ENCODE measurements at places on chromosomes 1 and 21.

DNA sequence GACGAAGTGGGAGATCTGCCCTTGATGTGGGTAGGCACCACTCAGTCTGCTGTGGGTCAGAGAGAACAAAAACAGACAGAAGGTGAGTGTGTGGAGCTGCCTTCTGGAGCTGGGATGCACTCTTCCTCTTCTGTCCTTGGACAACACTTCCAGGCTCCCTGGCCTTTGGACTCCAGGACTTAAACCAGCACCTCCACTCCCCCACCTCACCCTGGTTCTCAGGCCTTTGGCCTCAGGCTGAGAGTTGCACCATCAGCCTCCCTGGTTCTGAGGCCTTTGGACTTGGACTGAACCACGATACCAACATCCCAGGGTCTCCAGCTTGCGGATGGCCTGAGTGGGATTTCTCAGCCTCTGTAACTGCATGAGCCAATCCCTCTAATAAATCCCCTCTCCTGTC, 68.1 kb upstream of the STUM start:
- no peak for DNase-seq

- DNase-seq, result no peak
These were observed 1.2 kb upstream of the ACOT11 start for GRCh38 chr1:54546651-54547401.

- no peak for DNase-seq
These were observed 6.9 kb downstream of the ADSS2 start for GRCh38 chr1:244444854-244445253.

- no peak for DNase-seq
These were observed 21.4 kb upstream of the PTPRC start for GRCh38 chr1:198617406-198617805.

GRCh38 chr1:156652131-156652991, 10.4 kb downstream of the BCAN start:
- no peak for DNase-seq

- DNase-seq, result no peak
These were observed 238.1 kb downstream of the KAZN start for GRCh38 chr1:14836426-14837140.

- no peak for DNase-seq
These were observed 31.5 kb downstream of the RHOU start for GRCh38 chr1:228766788-228767187.

DNA sequence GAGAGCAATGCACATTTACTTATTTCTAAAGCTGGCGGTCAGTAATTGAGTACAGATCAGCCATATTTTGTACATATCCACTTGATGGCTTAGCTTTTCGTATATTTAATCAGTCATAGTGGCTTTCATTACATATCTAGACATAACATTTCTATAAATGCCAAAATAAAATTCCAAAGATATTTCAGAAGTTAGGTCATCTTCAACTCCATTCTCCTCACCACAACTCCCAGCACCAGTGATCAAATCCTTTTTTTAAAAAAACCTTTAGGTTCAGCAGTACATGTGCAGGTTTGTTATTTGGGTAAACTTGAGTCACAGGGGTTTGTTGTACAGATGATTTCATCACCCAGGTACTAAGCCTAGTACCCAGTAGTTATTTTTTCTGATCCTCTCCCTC, 53.9 kb upstream of the GNG4 start:
- no peak for DNase-seq

GRCh38 chr1:3141836-3142235, 72.8 kb downstream of the PRDM16 start:
- DNase-seq, result no peak

DNA sequence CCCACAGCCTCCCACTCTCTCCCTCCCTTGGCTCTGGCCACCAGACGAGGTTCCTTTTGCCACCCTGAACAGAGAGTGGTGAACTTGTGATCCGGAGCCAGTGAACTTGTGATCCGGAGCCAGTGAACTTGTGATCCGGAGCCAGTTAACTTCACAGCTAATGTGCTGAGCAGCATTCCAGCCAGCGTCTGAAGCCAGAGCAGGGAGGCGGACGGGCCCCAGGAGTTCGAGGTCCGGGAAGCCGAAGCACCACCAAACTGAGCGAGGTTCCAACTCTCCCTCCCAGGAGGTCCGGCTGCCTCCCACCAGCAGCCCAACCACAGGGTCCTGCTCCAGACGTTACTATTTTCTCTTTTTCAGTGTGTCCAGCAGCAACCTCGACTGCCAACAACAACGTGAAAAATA, 85.8 kb downstream of the SYF2 start:
- no peak for DNase-seq

DNA sequence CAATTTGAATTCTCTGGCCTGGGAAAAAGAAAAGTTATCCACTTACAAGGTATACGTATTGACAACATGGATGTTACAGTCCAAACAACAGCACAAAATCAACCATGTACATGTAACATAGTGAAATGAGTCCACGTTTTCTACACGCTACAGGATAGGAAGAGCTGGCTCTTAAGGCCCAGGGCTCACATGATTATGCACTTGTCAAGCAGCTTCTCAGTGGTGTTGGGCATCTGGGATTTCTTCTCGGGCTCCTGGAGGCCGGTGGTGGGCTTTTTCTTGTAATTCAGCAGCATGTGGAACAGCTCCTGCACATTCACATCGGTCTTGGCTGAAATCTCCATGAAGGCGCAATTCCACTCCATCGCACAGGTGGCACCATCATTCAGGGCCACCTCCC, 4.0 kb downstream of the DIRAS3 start:
- DNase-seq, result no peak

DNA sequence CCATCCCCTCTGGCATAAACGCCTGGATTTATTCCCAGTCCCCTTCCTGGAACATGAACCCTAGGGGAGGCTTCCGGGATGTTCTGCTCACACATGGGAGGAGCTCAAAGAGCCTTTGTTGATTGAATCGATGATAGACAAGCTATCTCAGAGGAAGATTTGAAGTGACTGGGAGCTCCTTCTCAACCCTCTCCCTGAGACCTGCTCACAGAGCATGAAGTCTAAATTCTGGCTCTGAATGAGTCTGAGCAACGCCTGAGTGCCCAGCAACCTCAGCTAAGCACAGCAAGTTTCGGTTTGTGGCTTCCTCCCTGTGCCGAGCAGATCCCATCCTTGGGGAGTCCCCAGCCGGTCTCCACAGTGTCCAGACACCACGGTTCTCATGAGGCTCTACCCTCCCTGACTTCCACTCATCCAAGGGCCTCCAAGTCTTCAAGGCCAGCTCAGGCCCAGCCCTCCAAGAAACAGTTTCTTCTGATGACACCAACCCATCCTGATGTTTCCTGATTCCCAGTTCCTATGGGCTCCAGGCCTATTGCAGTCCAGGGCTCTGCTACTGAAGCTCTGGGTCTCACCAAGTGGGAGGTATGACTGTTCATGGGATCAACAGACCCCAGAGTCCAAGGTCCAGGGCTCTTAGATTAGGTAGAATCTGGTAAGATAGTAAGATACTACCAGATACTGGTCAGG, 190.8 kb downstream of the DYRK1A start:
- DNase-seq, result peak; percentile 72

- DNase-seq, result no peak
These were observed 92.0 kb downstream of the IER5 start for GRCh38 chr1:181180407-181181031.

DNA sequence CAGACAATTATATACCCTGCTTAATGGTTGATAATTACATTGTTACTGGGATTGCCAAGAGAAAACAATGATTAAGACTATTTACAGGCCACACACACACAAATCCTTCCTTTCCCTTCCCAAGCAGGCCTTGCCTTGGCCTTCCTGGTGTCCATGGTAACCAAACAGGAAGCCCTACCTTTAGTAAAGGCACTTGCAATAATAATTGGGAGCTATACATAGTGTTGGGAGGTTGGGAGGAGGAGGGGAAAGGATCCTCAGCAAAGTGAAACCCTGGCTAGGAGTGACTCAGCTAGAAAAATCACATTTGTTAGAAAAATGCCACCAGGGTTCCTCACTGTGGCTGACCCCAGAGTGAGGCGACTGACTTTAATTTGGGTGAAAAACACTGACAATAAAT, 122.3 kb upstream of the ADAR start:
- DNase-seq, result no peak

GRCh38 chr1:192011525-192011924, 146.7 kb upstream of the RGS18 start:
- DNase-seq, result no peak

DNA sequence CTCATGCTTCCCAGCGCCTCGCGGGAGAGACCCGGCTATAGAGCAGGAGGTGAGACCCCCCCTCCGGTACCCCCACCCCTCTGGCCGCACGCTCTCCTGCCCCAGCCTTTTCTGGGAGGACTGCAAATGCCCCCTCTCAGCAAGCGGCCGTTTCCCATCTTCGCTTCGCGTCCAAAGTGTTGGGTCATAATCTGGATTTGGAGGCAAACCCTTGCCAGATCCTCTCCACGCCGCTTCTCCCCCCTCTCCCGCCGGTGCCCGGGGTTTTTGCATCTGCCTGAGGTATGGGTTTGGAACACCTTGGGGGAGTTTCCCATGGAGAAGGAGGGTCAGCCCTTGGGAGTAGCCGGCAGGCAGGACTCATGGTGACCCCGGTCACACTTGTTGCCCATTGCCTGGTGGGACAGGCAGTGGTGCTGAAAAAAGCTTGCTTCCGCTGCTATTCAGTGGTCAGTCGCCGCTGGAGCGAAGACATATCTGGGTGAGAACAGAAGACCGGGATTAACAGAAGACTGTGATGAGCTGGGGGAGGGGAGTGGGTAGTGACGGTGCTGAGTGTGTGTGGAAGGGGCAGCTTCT, 935 bp downstream of the KCNK2 start:
- DNase-seq, result no peak

DNA sequence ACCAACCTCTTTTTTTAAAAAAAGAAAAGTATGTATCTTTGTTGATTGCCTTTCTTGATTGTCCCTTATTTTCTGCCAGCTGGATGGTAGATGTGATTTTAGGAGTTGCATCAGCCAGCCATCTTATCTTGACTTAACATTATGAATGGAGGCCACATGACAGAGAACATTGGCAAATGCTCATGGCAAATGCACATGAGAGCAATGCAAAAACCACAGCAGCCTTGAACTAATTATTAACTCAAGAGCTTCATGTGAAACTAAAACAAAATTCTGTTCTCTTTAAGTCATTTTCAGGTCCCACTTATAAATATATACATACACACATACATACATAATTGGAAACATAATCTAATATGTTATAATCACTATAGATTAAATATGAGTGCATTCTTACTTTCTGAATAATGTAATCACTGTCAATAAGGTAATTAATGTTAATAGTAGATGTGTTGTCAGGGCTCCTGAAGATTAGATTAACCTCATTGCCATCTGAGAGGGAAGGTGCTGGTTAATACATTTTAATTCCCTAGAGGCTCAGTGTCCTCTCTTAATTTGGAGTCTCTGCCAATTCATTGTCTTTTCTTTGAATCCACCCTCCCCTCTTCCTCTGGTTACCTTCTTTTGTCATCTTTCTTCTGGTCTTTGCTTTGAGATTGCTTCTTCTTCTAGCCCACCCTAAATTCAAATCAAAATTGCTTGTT, 962.2 kb downstream of the ADGRL2 start:
- no peak for DNase-seq

- no peak for DNase-seq
These were observed 71.5 kb upstream of the RGS2 start for GRCh38 chr1:192737306-192737705.

- no peak for DNase-seq
These were observed 3.2 kb downstream of the TRPM2 start for GRCh38 chr21:44356636-44357035.

DNA sequence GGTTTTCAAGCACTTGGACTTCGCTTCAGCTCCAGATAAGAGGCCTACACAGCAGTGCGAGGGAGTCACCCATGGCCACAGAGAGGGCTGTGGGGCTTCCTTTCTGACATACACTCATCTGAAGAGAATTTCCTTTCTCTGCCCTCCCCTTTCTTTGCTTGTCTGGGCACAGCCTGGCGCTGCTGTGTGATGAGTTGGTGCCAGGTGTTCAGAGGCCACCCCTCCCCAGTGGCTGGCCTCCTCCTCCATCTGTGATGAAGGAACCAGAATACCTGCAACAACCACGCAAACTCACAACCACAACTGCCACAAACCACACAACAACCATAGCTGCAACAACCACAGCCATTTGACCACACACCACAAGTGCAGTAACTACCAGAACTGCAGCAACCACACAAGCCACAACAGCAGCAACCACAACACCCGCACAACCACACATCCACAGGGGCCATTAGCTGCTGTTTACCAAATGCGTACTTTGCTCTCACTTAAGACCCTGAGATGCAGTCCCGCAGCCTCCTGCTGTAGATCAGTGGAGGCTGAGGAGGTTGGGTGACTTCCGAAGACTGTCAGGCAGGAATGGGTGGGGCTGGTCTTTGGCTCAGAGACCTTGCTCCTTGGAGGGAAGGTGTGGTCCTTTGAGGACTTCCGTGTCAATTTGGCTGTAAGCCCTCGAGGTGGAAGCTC, 71.1 kb downstream of the IER5 start:
- DNase-seq, result no peak

GRCh38 chr1:7012461-7012924, 227.2 kb downstream of the CAMTA1 start:
- no peak for DNase-seq

GRCh38 chr1:45305231-45305630, 21.5 kb upstream of the HPDL start:
- DNase-seq, result no peak

- DNase-seq, result no peak
These were observed 19.2 kb downstream of the CD247 start for GRCh38 chr1:167499106-167499505.

GRCh38 chr21:41815652-41816582, 49.1 kb upstream of the RIPK4 start:
- no peak for DNase-seq

GRCh38 chr1:166929911-166930310, 45.4 kb downstream of the ILDR2 start:
- DNase-seq, result no peak

DNA sequence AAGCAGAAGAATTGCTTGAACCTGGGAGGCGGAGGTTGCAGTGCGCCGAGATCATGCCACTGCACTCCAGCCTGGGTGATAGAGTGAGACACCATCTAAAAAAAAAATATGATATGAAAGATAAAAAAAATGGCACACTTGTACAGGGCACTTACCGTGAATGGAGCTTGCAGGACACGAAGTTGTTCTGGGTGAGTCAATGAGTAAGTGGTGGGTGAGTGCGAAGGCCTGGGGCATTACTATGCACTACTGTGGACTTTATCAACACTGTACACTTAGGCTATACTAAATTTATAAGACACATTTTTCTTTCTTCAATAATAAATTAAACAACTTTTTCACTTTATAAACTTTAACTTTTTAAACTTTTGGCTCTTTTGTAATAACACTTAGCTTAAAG, 37.0 kb downstream of the TNFRSF8 start:
- no peak for DNase-seq

GRCh38 chr1:222068937-222069336, 327.0 kb upstream of the DUSP10 start:
- DNase-seq, result no peak

- DNase-seq, result no peak
These were observed 35.2 kb downstream of the RGL1 start for GRCh38 chr1:183840140-183840539.

GRCh38 chr1:71399594-71399993, 318.8 kb upstream of the ZRANB2 start:
- no peak for DNase-seq

DNA sequence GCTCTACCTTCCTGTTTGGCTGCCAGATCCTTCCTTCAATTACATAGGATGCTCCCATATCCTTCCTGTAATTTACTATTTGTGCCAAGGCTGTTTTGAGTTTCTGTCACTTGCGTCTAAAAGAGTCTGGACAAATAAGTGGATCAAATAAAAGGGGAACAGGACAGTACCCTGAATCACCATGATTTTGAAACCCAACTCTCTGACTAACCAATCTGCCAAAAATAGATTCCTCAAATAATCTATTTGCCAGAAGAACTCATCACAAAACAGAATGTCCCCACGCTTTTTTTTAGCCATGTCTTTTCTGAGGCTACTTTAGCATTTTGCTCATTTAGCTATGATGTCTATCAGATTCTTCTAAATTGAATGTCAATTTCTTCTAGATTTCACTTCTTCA, 392.6 kb downstream of the NTNG1 start:
- DNase-seq, result no peak

All from GM12864 (cell line).